HFF-Myc (cell line): ENCODE measurements at places on chromosomes 1 and 21.

DNA sequence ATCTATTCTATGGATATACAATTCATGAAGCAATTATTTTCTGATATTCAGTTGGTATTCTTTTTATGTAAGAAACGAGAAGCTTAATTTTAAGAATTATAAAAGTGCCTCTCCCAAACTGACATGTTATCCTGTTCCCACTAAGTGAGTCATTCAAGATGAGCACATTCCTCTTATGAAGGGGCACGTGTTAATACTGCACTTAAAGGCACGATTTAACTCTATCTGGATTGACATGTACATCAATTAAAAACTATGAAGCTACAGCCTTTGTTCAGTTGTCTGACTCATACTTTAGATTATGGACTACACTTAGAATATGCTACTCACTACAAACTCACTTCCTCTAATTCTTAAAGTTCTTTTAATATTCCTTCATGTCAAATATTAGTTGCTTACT, 111.6 kb downstream of the CYYR1 start:
- DNase-seq = no peak

GRCh38 chr1:51237351-51238033, 1.4 kb downstream of the RNF11 start:
- no peak for DNase-seq

DNA sequence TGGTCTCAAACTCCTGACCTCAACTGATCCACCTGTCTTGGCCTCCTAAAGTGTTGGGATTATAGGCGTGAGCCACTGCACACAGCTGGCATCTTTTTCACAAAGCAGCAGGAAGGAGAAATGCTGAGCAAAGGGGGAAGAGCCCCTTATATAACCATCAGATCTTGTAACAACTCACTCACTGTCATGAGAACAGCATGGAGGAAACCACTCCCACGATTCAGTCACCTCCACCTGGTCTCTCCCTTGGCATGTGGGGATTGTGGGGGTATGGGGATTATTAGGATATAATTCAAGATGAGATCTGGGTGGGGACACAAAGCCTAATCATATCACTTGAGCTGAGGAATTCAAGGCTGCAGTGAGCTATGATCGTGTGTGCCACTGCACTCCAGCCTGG, 3.0 kb upstream of the MFSD2A start:
- DNase-seq = no peak

DNA sequence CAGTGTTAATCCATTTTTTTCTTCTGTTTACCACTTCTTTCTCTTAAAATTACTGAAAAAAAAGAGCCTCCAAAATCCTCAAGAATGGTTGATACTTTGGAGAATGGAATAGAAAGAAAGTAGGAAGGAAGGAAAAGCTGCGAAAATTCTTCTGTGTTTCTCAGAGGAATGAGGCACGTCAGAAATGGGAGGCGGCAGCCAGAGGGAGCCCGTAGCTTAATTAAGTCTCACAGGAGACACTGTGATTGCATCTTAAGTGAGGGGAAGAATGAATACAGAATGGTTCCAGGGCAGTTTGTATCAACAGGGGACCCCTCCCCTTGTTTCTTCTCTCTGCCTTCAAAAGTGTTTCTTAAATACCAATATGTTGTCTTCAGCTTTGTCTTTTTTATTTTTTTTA, 1099.5 kb downstream of the PLA2G4A start:
- DNase-seq = no peak

GRCh38 chr1:97668945-97669344, 251.9 kb downstream of the DPYD start:
- peak; percentile 42 for DNase-seq

- DNase-seq = peak; percentile 87
Observed at GRCh38 chr1:169877800-169878491, 15.8 kb downstream of the SCYL3 start.

DNA sequence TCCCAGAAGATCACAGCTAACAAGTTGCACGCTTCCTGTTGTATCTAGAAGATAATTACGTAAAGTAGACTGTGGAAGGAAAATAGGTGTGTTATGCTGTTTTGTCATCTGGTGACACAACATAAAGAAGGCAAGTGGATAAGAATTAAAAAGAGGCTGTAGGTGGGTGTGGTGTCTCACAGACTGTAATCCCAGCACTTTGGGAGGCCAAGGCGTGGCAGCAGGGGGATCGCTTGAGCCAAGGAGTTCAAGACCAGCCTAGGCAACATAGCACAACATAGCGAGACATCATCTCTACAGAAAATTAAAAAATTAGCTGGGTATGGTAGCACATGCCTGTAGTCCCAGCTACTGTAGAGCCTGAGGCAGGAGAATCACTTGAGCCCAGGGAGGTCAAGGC, 17.9 kb upstream of the ZNF281 start:
- no peak for DNase-seq

DNA sequence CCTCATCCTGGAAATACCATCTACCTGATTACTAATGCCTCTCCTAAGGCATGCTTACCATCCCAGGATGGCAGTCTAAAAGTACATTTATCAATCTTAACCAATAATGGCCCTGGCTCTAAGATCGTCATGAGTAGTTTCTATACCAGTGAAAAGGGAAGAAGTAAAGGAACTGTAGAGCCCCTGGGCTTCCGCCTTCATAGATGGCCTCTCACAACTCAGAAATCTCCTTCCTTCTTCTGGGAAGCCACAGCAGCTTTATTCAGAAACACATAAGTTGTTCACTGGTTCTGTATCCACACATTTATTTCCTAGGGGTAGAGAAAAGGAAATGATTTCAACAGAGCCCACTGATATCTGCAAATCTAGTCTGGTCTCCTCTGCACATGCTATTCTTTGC, 41.0 kb upstream of the CD5L start:
- no peak for DNase-seq

- DNase-seq = no peak
Observed at GRCh38 chr1:79895573-79895972, 889.0 kb upstream of the ADGRL4 start.

- DNase-seq = no peak
Observed at GRCh38 chr1:62241371-62242131, 46.9 kb downstream of the L1TD1 start.

GRCh38 chr1:94092210-94092613, 28.7 kb downstream of the ABCA4 start:
- no peak for DNase-seq

GRCh38 chr1:226009650-226010044, 10.5 kb upstream of the SDE2 start:
- DNase-seq = no peak

GRCh38 chr1:19926296-19927129, 3.1 kb upstream of the PLA2G2E start:
- no peak for DNase-seq

DNA sequence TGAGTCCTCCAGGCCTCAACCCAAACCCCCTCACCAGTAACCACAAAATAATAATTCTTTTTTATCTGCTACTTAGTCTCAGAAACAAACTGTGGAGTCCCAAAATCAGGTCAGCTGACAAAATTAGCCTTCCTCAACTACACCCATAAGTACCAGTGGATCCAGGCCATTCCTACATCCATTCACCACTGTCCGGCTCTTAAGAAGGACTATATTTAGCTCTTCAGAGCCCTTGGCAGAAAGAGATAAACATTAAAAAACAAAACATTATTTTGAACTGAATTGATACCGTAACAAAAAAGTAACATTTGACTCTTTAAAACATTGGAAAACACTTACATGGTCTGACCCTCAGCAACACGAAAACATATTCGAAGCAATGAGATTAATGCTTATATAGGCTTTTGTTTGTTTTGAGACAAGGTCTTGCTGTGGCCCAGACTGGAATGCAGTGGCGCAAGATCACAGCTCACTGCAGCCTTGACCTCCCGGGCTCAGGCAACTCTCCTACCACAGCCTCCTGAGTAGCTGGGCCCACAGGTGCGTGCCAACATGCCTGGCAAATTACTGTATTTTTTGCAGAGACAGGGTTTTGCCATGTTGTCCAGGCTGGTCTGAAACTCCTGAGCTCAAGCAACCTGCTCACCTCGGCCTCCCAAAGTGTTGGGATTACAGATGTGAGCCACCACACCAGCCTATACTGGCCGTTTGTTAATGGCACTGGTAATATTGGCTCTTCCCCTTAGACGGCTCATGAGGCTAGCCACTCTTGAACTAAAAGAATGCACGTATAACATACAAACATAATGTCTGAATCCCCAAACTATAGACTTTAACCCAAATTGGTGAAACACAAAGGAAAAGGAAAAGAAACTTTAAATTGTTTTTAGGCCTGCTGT, 330.7 kb downstream of the SMYD3 start:
- no peak for DNase-seq

- DNase-seq = no peak
Observed at GRCh38 chr1:172581779-172582178, 48.8 kb downstream of the SUCO start.
